ENCODE measurements at places on chromosomes 1 and 21.

DNA sequence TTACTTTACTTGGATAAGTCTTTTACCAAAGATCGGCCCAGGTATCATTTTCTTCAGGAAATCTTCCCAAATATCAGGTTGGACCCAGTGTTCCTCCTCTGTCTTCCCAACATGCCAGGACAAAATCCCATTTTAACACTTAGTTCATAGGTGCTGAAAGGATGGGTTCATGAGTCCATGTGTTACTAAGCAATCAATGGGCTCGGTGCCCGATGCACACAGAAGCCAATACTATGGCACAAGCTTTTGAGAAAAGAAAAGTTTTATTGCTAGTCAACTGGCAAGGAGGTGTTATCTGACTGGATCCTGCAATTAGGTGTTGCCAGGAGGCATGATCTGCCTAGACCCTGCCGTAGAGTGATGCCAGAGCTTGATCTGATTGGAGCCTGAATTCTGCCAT is 133.3 kb upstream of the SLC44A3 start:
- no peak for DNase-seq

DNA sequence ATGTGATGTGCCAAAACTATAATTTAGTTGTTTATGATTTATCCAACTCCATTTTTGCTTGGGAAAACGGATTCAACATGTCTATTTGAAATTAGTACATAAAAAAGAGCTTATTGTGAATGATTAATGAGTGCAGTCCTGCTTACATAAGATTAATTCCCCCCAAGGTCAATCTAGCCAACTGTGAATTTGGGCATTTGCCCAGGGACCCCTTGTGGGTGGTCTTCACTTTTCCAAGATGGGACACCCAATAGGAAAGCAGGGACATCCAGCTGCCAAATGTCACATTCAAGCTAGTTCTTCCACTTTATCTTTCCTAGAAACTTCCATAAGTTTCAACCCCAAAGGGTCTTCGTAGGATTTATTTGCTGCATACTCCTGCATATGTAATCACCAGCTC is 362.4 kb upstream of the PKN2 start:
- no peak for DNase-seq

GRCh38 chr1:204398197-204399125 is 13.2 kb downstream of the PPP1R15B start:
- peak; percentile 84 for DNase-seq

DNA sequence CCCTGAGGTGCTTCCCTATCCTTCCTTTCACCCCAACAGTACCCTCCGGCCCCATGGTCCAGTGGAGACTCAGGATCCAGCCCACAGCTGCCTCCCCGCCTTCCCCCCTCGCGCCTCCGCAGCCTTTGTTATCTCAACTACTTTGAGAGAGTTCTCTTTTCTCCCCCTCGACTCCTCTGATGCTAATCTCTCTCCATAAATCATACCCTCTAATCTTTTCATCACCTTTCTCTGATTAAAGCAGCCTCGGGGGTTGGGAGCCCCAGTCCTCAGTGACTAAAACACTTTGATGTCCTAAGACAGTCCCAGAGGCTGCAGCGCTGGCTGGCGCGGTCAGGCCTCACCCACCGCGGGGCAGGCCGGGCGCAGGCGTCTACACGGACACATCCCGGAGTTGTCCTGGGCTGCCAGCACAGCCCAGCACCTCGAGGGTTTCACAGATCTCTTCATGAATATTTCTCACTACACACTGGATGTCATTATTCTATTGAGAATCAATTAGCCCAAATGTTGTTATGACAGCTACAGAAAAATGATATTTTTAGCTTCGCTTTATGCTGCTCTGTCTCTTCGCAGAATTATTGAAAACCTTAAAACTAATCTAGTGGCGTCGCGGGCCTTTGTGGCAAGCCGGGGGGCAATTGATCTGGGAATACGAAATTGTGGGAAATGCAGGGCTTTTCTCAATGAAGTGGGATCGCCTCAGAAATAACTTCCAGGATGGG is 289.5 kb downstream of the RRAGC start:
- DNase-seq, result no peak

DNA sequence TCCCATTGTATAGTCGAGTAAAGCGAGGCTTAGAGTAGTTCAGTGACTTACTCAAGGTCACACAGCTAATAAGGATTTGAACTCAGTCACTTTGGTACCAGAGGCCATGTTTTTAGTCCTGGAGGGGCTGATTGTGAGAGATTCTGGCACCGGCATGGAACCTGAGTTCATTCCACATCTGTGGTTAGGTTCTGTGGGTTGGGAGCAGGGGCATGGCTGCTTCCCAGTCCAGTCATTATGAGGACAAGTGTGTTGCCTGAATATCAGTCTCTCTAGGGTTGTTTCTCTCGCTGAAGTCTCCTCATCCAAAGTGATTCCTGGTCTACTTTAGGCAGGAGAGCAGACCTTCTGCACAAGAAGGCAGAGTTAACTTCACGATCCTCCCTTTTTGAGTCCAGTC is 90.6 kb downstream of the C1orf94 start:
- no peak for DNase-seq

DNA sequence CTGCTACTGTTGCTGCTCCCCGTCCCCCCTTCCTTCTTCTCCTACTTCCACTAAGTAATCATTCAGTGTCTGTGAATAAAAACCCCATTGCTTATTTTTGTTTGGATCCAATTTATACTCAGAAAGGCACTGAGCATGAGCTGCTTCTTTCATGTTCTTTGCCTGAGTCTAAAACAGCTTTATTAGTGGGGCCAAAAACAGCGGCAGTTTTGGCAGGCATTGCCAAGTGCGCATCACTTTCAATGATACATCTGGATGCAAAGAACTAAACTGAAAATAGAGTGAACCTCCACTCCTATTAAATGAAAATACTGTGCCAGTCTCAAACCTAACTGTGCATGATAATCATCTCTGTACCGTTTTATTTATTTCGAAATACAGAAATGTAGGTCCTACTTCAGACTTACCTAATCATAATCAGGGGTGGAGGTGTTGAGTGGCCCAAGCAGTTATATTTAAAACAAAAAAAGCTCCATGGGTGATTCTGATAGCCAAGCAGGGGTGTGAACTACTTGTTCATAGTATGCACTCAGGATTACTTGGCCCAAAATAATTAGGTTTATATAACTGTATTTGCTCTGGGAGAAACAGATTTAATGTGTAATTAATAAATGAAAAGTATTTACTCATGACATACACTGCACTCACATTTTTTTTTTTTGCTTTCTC is 48.4 kb downstream of the NEK7 start:
- no peak for DNase-seq

DNA sequence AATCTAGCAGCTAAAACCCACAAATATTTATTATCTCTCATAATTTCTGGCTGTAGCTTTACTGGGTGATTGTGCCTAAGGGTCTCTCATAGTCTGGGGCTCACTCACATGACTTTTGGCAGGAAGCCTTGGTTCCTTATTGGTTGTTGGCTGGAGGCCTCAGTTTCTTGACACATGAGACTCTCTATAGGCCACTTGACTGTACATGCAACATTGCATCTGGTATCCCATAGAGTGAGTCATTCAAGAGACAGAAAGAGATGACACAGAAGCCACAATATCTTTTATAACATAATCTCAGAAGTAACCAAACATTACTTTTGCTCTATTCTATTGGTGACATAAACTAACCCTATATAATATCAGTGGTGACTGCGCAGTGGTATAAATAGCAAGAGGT is 128.5 kb upstream of the HNRNPU start:
- DNase-seq, result no peak

GRCh38 chr1:186050360-186050759 is 316.2 kb downstream of the HMCN1 start:
- DNase-seq, result no peak

GRCh38 chr1:231183639-231184590 is 22.1 kb downstream of the TRIM67 start:
- DNase-seq, result no peak

DNA sequence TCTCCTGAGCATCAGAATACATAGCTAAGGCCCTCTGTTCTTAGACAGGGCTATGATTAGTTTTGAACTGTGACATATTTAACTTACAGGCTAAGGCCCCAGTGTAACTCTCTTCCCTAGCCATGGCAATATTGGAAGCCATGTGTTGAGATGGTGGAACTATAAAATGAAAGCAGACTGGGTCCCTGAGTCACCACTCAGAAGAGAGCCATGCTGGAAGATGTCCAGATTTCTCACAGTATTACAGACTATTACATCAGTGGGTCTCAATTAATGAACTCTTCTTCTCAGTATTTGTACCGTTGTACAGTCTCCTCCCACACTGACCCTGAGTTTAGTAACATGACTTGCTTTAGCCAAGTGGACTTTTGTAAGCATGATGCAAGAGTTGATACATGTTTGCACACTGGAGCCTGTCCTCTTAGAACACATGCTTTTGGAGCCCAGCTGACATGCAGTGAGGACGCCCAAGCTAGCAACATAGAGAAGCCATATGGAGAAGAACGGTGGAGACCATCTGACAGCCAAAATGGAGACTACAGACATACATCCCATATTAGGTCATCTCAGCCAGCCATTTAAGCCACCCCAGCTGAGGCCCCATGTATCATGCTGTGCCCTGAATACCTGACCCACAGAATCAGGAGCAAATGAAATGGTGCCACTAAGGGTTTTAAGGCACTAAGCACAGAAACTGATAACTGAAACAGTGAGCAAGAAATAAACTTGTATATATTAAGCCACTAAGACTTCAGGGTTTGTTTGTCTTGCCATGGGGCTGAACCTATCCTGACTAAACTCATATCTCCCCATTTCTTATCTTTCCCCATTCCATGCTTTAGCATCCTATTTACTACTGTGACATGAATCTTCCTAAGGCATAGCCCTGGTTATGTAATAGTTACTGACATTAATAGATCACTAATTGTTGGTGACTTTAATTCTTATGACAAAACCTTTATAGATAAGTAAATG is 24.4 kb downstream of the TBX15 start:
- DNase-seq, result no peak

DNA sequence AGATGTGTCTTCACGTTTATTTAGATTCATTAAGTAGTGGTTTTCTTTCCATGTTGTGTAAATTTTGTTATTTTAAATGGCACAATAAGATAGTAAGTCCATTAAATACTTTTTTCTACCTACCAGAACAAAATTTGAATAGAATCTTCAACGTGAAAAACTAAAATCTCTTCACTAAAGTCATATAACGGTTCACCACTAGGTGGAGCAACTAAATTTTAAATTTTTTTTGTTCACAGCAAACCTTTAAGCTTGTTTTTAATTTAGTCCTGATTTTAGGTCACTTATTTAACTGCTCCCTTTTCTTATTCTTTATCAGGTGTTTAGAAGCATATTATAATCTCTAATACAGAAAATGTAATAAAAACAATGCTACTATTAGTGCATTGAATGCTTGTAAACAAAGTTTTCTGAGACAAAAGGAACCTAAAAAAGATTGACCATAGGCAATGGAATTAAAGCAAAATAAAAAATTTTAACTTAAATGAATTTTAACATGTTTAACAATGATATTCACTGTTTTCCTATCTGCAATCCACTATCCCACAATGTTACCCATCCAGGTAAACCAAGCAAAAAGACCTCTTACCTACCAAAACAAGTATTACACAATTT is 28.3 kb upstream of the PKN2 start:
- DNase-seq, result peak; percentile 53

DNA sequence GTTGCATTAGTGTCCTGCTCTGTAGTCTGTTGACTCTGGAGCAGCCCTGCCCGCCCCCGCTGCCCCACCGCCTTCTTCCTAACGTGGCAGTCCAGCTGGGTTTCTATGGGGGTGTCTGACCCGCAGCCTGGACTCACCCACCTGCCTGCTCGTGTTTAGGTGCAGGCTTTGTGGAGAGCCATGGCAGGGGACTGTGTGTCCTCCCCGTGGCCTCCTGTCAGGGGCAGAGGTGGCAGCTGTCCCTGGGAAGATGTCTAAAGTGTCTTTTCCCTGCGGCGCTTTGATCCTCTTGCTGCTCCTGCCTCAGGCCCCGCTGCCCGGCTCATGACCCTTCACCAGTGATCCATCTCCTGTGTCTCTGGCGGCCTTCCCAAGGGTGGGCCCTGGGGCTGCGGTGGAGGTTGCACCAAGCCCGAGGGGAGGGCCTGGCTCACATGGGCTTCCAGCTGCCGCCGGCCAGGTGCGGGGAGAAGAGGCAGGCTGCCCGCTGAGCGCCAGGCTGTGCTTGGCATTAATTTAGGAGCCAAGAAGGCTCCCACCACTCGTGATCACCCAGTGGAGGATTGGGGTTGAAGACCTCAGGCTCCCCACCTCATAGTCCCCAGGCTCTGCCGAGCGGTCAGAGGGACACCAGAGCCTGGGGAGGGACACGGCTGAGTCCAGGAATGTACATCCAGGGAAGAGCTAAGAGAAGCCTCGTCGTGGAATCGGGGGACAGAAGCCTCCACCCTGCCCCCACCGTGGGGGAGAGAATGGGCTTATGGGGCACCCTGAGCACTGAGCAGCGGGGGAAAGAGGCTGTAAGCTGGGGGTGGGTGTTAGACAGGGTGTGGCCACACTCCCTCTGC is 44.1 kb downstream of the COL18A1 start:
- no peak for DNase-seq

DNA sequence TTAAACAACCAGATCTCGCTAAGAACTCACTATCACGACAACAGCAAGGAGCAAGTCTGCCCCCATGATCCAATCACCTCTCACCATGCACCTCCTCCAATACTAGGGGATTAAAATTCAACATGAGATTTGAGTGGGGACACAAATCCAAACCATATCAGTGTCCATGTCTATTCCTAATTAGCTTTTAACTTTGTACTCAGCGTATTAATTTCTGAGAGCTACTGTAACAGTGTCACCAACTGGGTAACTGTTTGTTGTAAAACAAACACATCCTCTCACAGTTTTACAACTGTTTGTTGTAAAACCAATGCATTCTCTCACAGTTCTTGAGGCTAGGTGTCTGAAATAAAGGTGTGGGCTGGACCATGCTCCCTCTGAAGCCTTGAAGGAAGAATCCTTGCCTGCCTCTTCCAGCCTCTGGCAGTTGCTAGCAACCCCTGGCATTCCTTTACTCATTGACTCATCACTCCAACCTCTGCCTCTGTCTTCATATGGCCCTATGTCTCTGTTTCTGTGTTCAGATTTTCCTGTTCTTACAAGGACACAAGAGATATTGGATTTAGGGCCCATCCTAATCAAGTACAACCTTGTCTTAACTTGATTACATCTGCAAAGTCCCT is 121.2 kb downstream of the LTN1 start:
- no peak for DNase-seq

GRCh38 chr1:241286486-241286885 is 70.5 kb downstream of the RGS7 start:
- no peak for DNase-seq

GRCh38 chr1:30790850-30791778 is 33.5 kb upstream of the LAPTM5 start:
- peak; percentile 29 for DNase-seq

DNA sequence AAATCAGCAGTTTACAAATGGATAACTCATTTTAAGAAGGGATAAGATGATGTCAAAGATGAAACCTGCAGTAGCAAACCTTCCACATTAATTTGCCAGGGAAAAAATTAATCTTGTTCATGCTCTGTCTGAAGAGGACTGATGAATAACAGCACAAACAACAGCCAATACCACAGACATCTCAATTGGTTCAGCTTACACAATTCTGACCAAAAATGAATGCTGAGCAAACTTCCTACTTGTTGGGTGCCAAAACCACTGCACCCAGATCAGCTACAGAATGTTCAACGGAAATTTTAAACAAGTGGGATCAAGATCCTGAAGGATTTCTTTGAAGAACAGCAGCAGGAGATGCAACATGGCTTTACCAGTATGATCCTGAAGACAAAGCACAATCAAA is 98.3 kb downstream of the COQ8A start:
- no peak for DNase-seq
